NCI-H2171 (cell line): ENCODE measurements at places on chromosomes 2 and 18.
A peak's percentile ranks its signal among the peaks of the same experiment; 100 is the strongest.

DNA sequence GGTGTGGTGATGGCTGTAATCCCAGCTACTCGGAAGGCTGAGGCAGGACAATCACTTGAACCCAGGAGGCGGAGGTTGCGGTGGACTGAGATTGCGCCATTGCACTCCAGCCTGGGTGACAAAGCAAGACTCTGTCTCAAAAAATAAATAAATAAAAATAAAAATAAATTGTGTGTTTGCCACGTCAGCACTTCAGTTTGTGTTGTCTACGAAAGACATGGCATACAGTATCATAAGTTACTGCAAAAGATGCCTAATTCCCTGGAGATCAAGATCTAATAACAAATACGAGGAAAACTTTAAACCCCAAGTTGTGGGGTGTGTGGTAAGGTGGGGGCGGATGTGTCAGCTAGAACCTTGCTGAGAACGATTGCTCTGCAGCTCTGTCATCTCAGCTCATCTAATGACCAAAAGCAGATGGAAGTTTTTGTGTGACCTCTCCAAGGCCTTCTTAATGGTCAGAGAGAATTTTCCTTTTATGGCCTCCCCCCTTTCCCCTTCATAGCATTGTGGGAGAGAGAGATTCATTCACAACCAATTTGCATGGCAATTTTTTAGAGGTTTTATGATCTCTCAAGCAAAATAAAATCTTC is 11.3 kb downstream of the NPAS2 start:
- DNase-seq, result no peak

- no peak for DNase-seq
These were observed 37.8 kb downstream of the COPS9 start for GRCh38 chr2:240098349-240098748.

GRCh38 chr2:38722271-38723061 is 28.7 kb downstream of the SRSF7 start:
- DNase-seq, result no peak

- no peak for DNase-seq
These were observed 446.1 kb downstream of the EIPR1 start for GRCh38 chr2:2931318-2932075.

DNA sequence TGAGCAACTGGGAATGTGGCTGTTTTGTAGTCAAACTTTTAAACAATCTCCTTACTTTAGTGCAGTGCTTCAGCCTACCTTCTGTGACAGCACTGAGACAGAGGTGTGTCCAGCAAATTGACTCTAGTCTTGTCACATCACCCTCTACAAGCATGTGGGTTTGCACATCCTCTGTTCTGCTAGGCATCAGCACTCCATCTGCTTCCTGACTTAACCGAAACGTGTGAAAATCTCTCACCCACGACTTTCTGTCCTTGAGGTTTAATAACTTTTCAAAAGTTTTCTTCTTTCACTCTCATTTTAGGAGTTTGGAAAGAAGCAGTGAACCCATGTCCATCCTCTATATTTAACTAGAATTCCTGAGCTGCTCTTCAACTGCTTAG is 42.6 kb downstream of the TTR start:
- no peak for DNase-seq

DNA sequence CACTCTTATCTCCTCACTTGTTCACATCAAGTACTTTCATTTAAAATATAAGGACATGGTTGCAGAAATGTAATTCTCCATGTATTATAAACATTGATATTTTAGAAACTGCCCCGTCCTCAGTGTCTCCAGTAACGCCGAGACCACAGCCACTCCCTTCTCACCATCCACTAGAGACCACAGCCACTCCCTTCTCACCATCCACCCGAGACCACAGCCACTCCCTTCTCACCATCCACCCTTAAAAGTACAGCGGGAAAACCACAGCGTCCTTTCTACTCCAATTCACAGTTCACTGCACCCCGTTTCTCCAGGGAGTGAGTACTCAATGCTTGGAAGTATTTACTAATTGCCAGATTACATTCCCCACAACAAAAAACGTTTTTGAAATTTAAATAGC is 1452.2 kb upstream of the ACVR2A start:
- DNase-seq, result no peak

DNA sequence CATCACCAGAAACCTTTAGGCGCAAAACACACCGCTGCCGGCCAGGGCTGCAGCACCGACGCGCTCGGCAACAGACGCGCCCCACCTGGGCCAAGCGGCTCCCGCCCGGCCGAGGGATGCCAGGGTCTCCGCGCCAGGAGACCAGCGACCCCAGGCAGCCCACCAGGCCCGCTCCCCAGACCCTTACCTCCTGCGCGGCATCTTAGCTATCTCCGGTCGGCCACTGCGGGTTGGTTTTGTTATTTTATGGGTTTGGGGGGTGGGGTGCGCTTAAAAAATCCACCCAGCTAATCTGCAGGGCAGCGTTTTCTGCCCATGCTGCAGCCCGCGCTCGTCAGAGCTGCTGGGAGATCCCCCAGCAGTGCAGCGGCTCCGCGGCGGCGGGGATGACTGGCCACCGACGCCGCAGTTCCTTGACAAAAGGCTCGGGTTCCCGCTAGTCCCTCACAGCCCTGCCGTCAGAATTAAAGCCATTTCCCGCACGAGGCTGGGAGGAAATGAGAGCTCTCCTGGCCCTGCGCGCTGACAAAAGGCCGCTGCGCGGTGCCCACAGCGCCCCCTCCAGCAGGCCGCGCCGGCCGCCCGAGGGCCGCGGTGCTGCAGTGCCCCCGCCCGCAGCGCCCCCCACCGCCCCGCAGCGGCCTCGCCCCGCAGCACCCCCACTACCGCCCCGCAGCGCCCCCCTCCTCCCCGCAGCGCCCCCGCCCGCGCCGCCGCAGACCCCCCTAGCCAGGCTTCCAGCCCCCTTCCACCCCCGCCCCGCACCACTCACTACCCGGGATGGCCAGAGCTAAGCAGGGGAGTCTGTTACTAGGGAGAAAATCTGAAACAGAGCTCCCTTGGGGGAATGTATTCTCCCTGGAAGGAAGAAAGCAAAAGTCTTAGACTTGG is at the start of gene ADD2:
TSS of gene ADD2 (minus strand) at position 502 of the 891 bp plus-strand sequence. CDS start 61,792 bp downstream, outside the sequence.
- DNase-seq, result peak; percentile 73

DNA sequence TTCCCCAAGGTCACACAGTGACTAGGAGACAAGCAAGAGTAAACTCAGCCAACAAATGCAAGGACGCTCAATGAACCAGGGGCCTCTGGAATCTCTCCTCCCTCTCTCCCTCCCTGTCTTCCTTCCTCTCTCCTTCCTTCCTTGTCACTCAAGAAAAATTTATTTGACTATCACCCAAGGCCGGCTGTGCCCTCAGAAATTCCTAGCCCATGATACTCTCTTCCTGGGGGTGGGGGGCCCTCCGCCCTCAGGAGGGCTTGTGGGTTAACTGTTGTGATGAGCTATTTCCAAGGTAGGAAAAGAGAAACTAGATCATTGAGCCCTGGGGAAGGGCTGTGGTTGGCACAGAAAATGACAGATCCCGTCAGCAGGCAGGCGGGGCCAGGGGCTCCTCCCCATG is 21.7 kb downstream of the INHBB start:
- no peak for DNase-seq

- DNase-seq, result no peak
These were observed 47.8 kb downstream of the TMEM17 start for GRCh38 chr2:62458206-62458641.
